ENCODE measurements at places on chromosomes 5 and 9.

- DNase-seq = no peak
Observed at GRCh38 chr9:68437785-68438184, 81.4 kb downstream of the PGM5 start.

DNA sequence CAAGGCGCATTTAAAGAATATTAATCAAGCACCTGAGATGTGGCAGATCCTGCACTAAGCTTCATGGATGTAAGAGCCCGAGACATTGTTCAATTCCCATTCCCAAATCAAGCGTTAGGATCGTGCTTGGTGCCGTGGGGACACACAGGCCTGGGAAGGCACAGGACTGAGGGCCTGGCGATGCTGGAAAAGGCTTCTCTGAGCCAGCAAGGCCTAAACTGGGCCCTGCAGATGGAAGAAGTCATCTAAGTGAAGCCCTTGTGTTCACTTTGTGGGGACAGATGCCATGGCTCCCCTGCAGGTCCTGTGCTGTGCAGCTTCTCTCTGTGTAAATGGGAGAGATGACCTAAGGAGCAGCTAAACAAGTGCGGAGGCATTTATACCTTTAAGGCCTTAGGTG lies 83.9 kb downstream of the LIFR start:
- no peak for DNase-seq

DNA sequence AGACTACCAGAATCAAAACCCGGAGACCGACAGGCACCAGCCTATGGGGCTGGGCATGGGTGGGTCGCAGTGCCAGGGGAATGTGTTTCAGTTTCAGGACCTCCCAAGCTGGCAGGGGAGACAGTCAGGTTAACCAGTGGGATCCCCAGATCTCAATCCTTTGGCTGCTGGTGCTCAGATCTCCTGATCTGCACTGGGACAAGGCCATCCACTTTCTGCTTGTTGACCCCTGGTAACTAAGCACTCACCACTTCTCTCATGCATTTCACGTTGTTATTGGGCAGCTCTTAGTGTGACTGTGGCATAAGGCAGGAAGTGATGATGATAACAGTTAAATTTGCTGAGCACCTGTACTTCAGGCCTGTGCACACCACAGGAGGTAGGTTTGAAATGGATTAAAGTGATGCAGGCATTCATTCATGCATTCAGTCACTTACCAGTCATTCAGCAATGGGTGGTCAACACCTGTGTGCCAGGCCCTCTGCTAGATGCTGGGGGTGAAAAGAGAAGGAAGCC lies 42.1 kb upstream of the STXBP1 start:
- DNase-seq = no peak

DNA sequence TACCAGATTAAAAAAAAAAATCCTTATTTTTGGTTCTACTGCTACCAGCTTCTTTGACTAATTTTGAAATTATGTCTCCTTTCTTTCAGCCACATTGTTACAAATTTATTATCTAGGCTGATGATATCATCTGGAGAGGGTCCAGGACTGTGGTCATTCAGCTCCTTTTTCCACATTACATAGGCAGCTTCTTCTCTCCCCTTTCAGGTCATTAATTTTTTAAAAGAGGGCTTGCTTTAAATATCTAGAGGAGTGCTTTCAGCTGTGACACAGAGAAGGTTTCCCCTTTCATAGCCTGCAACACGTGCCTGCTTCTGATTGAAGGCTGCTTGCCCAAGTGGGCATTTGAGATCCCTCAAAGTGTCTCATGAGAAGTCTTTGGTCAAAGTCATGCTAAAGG lies 155.7 kb upstream of the PAPPA start:
- no peak for DNase-seq

DNA sequence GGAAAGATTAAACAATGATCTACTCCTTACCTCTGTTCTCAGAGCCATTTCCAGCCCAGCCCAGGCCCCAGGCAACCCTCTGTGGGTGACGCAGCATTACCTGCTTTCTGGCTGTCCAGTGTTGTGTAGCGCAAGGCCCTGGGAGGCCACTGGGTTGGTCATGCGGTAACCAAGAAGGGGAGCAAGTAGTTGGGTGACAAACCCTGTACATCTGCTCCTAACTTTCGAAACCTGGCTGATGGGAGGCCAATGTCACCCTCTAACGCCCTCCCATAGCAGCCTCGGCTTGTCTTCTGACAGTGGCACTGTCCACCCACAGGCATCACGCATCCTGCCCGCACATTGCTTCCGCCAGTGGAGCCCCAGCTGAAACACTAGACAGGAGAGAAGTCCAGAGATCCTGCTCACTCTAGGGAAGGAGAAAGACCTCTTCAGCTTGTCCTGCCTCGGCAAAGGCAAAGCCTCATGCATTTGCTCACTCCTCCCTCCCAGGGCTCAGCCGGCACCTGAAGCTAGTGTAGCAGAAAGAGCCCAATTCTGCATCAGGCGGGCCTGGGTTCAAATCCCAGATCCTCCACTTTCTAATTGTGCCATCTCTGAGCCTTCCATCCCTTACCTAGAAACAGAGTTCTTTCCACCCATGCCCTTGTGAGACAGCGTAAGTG lies 94.6 kb downstream of the ADAMTS2 start:
- no peak for DNase-seq

DNA sequence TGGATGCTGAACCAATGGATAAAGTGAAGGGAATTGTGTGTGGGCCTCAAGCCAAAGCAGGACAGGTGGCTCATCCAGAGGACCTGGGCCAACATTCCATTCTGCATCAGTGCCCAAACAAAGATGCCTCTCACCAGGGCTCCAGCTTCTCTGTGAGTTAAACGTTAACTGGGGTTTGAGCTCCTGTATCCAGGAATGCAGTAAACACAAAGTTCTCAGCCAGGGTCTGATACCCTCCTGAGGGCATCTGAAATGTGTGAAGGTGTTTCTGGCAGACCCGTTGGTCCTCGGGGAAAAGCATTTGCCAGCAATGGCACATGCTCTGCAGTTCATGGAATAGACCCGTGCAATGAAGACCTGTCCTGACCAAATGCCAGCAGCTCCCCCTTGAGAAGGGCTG lies 33.9 kb upstream of the AOPEP start:
- no peak for DNase-seq

DNA sequence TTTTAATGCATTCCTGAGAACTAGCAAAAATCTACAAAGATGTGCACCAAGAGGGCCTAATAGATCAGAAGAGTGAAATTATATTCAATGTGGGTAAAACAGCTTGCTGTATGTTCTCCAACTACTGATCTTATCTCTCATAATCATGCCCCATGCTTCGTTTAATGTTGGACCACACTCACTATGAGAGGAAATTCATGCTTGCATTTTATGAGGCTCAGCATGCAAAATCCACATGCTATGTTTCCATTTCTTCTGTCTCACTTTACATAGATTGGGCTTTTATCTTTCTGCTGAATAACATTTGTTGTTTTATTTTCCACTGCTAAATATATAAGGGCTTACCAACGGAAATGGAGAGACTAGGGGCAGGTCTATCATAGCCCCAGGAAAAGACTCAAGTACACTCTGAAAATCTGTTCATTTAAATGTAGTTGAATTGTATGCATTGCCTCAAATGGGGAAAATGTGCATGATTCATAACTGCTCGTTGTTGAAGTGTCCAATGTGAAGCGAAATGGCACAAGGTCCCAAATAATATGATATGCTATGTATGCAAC lies 474.2 kb downstream of the EFNA5 start:
- DNase-seq = no peak

GRCh38 chr5:83586874-83587776 lies 115.6 kb downstream of the VCAN start:
- no peak for DNase-seq

DNA sequence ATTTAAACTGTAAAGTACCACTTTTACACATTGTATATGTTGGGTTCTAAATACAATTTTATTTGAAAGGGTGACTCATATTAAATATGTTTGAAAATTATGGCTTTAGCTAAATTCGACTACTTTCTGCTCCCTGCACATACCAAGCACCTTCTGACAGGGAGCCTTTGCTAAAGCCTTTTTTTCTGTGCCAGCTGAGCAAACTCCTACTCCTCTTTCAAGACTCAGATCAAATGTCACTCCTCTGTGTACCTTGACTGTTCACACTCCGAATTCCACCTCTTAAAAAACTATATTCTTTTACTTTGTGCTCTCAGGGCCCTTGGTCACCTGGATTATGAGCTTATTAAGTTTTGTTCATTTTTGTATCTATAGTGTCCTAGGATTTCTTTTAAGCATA lies 6.5 kb upstream of the OXCT1 start:
- DNase-seq = no peak

DNA sequence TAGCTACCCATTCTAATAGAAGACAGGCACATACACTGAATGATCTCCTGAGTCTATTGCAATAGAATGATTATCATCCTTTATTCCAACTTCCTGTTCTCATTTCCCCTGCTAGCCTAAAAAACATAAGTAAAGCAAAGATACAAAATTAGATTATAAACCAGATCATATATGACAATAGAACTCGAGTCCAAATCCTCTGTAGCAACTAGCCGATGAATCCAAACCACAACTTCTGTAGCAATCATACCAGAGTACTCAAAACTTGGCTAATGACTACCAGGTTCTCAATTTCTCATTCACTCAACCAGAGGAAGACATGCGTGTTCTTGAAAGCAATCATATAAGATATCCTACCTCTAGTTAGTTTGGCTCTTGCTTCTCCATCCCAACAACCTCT lies 622.1 kb downstream of the PSAT1 start:
- DNase-seq = no peak

- DNase-seq = no peak
Observed at GRCh38 chr5:149125386-149125891, 15.9 kb upstream of the ABLIM3 start.

DNA sequence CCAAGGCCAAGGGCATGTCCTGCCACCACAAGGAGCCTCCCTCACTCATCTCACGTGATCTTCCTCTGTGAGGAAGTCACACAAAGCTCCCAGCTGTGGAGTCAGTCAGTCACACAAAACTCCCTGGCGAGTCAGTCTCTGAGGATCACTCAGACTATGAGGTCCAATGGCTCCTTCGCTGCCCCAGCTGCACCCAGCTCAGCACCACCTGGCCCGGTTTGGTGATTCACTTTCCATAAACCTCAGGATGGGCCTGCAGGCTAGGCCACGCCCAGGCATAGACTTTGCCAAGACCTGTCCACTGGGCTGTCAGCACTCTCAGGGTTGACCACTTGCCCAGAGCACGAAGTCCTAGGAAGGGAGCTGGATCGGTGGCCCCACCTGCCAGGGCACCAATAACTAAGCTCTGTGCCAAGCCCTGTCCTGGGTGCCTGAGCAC lies 233.8 kb downstream of the HSPA4 start:
- no peak for DNase-seq

DNA sequence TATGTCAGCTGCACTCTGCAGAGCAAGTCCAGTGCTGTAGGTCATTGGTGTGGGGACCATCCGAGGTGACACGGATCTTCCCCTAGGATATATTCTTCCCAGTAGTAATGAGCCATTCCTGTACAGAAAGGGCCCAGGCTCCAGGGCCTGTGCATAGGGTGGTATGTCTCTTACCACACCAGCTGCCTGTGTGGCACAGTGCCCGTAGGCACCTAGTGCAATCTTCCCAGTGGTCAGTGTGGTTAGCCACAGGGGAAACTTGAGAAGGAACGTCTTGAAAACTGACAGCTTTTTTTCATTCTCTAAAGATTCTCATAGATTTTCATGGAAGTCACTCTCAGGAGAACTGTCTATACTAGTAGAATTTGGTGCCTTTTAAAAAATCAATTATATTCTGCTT lies 39.8 kb downstream of the CYSTM1 start:
- DNase-seq = no peak

DNA sequence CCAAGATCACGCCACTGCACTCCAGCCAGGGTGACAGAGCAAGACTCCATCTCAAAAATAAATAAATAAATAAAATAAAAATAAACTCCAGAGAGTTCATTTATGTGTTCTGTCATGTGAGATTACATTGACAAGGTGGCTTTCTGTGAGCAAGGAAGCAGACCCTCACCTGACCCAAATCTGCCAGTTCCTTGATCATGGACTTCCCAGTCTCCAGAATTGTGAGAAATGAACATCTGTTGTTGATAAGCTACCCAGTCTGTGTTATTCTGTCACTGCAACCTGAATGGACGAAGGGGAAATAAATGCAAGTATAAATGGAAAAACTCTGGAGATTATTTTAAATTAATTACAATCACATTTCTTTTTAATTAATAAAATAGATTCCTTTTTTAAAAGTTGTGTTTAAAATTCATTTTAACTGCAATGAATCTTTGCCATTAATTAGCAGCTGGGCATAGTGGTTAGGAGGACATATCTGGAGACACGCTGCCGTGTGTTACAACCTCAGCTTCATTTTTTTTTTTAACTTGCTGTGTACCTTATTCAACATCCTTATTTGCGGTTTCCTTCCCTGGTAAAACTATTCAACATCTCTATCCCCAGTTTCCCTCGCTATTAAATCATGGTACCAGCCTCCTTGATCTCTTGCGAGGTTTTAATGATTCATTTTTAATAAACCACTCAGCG lies 376.4 kb downstream of the CHSY3 start:
- DNase-seq = no peak

All from hippocampal formation (tissue), 2 donors.